ENCODE measurements at places on chromosomes 2 and 18.

DNA sequence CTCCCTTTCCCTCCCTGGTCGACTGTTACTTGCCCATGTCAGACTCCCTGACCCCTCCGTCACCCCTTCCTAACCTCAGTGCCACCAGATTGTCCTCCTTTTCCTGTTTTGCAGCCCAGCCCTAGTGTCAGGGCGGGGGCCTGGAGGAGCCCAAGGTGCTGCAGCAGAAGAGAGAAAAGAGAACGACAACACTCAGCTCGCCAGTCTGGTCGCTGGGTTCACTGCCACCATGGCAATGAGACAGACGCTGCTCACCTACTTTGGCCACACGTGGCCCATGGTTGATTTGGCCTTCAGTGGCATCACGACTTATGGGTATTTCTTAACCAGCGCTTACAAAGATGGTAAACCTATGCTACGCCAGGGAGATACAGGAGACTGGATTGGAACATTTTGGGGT, 108.4 kb upstream of the RMDN2 start:
- no peak for DNase-seq

DNA sequence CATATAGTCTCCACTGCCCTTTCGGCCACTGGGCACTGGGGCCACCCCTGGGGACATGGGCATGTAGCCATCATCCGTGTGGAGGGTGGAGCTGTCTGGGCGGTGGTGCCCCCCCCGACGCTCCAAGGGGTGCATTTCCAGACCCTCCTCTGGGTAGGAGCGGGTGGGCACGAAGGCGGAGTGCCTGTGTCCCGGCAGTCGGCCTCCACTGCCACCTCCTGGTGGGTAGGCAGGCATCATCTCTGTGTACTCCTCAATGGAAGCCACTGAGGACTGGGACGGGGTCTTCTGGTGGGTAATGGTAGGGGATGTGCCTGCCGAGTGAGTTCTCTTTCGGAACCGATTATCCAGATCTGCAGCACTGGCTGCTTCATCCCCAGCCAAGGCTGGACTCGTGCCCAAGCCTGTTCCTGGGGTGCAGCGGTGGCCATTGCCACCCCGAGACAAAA, 2.8 kb downstream of the IRS1 start:
- no peak for DNase-seq

DNA sequence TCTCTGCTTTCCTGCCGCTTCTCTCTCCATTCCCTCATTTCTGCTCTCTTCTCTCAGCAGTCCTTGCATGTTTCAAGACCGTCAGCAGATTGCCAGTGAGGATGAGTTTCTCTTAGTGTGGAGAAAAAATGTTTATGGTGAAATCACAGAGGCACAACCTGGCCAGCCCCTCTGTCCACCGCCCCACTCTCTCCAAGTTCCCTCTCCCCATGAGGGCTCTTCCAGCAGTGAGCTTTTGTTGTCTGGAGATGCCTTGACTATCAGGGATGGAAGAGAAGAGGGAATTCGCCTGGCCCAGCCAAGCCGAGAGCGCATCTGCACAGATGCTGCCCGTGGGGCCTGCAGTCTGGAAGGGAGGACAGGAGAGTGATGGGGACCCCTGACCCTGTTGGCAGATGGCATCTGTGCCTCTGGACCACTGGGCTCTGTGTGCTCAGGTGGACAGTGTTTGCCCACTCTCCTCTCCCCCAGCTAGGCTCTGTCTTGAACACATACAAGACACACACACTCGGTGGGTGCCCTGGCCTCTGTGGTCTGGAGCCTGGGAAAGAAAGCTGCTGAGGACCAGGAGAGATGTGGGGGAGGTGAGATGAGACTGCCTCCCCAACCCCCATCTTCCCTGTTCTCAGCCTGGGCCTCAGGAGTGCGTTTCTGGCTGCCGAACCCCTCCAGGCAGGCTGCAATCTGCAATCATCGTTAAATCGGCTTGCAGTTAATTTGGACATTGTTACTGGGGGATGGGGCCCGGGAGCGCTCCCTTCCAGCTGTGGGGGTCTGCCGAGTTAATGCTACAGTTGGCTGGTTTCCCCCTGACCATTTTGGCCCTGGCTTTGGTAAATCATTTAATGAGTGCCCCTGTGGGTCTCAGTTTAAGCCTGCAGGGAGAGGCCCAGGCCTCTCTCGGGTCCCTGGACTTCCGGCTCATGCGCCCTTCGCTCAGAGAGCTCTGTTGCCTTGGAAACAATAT, 4.5 kb downstream of the ITM2C start:
- DNase-seq, result no peak

DNA sequence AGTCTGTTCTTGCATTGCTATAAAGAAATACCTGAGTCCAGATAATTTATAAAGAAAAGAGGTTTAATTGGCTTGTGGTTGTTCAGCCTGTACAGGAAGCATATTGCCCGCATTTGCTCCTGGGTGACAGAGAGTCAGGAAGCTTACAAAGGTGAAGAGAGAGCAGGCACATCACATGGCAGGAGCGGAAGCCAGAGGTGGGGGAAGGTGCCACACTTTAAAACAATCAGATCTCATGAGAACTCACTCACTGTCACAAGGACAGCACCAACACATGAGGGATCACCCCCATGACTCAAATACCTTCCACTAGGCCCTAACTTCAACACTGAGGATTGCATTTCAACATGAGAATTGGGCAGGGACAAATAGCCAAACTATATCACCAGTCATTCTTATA, 124.8 kb upstream of the COL5A2 start:
- DNase-seq, result no peak

DNA sequence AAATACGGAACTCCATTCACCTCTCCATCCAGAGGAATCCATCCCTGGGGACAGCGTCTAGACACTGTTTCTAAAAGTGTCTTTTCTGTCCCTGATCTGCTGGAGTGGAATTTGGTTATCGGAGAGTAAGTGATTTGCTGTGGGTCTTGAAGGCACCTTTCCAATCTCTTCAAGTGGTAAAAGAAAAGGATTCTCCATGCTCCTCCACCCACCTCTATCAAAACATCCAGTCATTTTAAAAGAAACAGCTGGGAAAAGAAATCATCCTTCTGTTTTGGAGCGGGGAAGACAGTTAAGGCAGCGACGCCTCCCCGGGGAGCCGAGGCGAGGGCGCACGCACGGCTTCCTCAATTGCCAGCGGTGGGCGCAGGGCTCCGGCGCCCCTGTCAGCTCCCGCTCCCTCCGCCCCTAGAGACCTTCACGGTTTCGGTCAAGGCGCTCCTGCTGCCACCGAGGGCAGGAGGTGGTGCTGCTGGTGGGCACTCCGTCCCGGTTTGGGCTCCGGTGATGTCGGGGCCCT, 547 bp downstream of the SLC35F5 start:
- DNase-seq, result no peak

GRCh38 chr2:142868229-142868762, 9.2 kb upstream of the KYNU start:
- no peak for DNase-seq
